ENCODE measurements at places on chromosomes 7 and 10. TPM values are rescaled to one million over a fixed set of nuclear protein-coding genes. Genes with fewer than 3 reads are reported as not detected.

The YWHAG gene
- 66.4 TPM for total RNA-seq

The GOLGA7B gene
- 1.1 TPM for total RNA-seq

The TUBAL3 gene
- total RNA-seq = not detected

The WDR37 gene
- total RNA-seq = 19.3 TPM

The GRM3 gene
- total RNA-seq = not detected

- no peak for DNase-seq
Measured at GRCh38 chr10:104301907-104302690, 33.1 kb downstream of the GSTO2 start.

DNA sequence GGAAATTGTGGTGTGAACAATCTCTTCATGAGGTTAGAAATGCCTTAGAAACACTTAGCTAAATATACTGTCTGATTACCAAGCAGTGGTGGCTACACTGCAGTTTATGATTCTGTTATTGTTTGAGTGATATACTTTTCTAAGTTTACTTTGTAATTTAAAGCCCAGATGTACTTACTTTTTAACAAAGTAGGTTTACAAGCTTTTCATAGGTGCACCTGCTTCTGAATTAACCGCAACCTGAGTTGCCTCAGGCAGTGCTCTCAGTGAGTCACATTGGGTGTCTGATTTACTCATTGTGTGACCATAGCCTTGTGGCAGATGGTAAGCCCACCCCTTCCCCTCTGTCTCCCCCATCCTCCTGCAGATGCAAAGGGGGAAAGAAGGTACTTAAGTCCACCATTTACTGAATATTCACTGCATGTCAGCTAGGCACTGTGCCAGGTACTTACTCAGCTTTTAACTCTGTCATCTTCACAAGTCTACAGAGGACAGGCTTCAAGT is 9.0 kb downstream of the MTURN start:
- no peak for DNase-seq

DNA sequence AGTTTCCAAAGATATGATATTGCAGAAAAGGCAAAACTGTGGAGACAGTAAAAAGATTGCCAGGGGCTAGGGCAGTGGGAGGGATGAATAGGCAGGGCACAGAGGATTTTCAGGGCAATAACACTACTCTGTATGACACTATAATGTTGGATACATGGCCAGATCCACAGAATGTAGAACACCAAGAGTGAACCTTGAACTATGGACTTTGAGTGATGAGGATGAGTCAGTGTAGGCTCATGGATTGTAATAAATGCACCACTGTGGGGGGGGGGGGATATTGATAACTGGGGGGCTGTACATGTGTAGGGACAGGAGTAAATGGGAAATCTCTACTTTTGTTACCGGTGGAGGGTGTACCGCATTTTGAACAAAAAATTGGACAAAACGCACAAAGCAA is 77.4 kb downstream of the ALOX5 start:
- no peak for DNase-seq

DNA sequence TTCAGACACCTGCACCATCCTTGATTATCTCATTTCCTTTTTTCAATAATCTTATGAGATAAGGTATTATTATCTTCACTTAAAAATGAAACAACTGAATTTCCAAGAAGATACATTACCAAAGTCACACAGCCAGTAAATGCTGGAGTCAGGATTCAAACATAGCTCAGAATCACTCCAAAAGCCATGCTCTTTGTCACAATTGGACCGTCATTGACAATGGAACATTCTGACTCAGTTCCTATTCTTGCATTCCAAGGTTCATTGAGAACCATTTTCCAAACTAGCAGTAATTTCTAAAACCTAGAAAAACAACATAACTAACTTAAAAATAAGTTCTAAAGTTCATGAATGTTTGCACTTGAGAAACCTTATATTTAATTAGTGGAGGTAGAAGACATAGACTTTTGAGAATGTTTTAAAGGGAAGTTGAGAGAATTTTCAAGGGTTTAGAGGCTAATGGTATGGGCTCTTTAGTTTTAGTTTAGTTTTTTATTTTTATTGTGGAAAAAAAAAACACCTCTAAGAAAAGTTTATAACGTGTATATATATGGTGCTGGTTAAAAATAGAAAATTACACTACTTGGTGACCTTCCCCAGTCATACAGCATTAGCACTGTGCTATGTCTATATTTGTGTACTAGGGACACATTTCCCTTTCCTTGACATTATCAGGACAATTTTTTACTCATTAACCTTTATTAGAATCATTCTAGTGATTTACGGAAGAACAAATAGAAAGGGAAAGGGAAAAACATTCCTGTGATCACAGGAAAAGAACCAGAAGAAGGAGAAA is 30.9 kb downstream of the LGI1 start:
- no peak for DNase-seq

- no peak for DNase-seq
Measured at GRCh38 chr7:104891949-104892348, 122.1 kb upstream of the KMT2E start.

DNA sequence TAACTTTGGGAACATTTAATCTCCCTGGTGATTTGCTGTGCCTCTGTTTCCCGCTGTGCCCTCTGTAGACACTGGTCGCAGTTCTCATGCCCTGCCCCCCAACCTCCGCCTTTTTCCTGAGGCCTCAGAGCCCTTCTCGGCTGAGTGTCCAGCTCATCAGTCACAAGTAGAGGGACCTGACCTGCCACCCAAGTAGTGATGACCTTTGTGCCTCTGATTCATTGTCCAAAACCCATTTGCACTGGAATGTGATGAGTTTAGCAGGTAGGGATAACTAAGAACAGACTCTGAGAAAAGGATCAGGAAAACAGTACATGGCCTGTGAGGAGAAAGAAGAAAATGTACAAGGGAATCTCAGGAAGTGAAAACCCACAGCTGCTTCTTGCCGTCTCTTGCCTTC is 58.8 kb downstream of the LANCL2 start:
- DNase-seq = no peak

- DNase-seq = no peak
Measured at GRCh38 chr7:31116615-31117014, 64.5 kb downstream of the ADCYAP1R1 start.

DNA sequence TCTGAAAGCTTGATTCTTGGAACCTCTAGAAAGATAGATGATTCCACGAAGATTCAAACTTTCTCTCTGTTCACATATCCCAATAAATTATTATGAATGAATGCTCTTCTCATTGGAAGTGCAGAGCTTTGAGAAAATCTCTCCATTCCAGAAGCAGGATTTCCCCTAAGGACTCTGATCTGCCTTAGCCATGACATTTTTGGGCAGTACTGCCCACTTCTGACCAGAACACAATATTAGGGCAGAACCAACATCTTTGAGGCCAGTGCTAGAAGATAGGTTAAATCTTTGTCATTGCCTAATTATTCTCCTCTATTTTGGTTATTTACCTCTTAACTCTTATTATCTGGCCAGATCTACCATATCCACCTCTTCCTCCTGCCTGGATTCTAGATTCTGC is 49.9 kb downstream of the ARMC3 start:
- no peak for DNase-seq

- no peak for DNase-seq
Measured at GRCh38 chr7:44059219-44060090, 5.9 kb downstream of the PGAM2 start.

DNA sequence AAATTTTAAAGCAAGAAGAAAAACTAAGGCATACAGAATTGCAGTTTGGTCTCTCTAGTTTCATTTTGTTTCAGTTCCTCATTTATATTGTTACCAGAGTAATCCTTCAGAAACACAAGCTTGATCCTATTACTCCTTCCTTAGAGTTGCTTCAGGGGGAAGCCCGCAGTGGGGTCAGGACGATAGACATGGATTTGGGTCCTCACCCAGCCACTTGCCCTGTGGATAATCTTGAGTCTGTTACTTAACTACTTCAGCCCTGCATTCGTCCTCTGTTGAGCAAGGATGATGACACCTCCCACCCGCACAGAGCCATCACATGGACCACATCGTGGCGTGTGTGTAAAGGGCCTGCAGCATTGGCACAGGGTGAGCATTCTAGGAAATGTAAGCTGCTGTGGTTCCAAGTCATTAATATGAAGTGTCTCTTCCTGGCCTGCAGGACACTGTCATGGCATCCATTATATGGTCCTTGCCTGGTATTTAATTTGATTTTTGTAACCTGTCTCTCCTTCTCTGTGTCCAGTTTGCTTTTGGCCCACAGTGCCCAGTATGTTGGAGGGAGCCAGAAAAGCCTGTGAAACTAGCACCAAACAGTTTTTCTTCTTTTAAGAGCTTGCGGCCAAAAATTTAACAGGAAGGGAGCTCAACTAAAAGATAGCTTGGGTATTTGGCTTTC is 111.2 kb downstream of the EEPD1 start:
- peak; percentile 63 for DNase-seq

DNA sequence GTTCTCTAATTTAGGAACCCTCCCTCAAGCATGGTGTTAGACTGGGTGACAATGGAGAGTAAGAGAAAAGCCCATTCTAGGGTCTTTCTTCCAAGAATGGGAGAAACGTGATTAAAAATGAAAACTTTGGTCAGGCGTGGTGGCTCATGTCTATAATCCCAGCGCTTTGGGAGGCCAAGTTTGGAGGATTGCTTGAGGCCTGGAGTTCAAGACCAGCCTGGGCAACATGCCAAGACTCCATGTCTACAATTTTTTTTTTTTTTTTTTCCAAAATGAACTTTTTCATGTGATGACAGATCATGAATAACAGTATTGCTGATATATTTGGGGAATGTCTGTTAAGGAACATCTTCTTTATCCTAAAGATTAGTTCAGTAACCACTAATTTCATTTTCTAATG is 194.6 kb downstream of the MLLT10 start:
- DNase-seq = no peak

- no peak for DNase-seq
Measured at GRCh38 chr7:25953859-25954258, 198.1 kb upstream of the NFE2L3 start.

- no peak for DNase-seq
Measured at GRCh38 chr10:2772816-2773631, 294.3 kb upstream of the PFKP start.
